ENCODE measurements at places on chromosomes 2 and 18.

DNA sequence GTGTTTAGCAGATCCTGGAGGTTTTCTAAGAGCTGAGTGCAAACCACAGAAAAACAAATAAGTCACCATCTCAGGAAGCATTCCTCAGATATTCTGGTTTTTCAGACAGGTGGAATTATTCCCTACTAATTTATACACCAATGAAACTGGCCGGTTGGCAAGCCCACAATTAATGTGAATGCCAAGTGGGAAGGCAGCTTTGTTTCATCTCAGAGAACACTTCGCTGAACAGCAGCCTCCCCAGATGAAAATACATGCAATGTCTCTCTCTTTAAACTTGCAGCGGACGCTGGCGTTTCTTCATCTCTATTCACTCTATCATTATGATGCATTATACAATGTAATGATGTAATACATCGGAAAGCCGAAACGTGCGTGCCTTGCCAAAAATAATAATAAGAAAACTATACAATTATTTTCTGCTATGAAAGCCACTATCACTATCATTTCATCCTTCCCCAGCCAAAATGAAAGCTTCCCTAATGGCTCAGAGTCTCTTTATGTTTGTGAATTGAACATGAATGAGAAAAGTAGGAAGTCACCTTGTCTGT is 649.4 kb downstream of the BCL11A start:
- DNase-seq: no peak

GRCh38 chr2:239157269-239157668 is 243.6 kb downstream of the HDAC4 start:
- DNase-seq: no peak

DNA sequence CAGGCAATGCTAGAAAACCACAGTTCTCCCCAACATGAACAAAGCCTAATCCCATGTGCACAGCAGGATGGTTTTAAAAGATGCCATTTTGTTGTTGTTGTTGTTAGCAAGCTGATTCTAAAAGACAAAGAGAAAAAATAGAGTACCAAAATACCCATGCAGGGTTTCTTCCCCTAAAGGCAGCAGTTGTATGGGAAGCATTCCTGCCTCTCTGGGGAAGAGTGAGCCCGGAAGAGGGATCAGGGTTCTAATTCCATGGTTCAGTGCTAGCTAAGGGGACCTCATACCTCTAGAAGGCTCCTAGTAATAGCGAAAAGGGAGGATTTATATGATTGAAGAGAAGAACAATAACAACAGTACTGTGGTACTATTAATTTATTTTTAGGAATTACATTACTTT is 327.6 kb downstream of the DPP10 start:
- no peak for DNase-seq

DNA sequence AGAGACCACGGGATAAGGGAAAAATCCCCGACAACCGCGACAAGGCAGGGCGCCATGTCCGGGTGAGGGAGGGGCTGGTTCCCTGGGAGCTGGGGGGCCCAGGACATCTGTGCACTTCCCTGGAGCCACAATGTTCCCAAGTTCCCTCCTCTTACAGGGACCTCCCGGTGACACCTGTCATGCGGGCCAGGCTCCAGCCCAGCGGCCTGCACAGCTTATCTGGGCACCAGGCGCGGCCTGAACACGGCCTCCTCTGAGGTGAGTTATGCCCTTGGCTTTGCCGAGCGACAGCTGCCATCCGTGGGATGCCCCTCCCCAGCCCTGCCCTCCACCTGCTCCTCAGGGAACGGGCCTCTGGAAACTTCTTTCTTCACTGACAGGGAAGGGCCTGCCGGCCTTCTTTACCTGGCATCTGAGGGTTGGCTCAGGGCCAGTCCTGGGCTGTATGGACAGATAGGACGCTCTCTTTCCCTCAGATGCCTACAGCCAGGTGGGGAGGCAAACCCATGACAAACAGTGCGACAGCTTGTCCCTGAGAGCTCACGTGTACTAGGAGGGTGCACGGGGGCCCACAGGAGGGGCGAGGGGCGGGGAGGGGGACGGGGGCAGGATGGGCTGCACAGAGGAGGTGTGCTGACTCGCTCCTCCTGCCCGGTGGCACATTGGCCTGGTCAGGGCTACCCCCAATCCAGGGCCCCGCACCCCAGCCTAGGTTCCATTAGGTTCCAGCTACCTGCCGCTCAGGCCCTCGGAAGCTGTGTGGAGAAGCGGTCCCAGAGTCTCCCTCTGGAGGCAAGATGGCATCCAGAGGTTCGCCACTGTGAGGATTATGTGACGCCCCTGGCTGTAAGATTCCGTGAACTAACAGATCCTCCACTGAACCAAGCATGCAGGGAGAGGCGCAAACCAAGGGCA is 34.9 kb upstream of the HPCAL1 start:
- DNase-seq: no peak
